ENCODE measurements at places on chromosomes 2 and 18. TPM values are rescaled to one million over a fixed set of nuclear protein-coding genes. Genes with fewer than 3 reads are reported as not detected.

Gene CDKL4
- total RNA-seq, result 4.1 TPM

Gene CRYGD
- 823 TPM for total RNA-seq

Gene TXNL4A
- 26.2 TPM for total RNA-seq

Gene IHH
- total RNA-seq, result 3.8 TPM

Gene ALKAL2
- total RNA-seq, result 6.8 TPM
